Chondrocyte (in vitro differentiated cells): ENCODE measurements at places on chromosomes 1 and 21. TPM values are rescaled to one million over a fixed set of nuclear protein-coding genes. Genes with fewer than 3 reads are reported as not detected.

DNA sequence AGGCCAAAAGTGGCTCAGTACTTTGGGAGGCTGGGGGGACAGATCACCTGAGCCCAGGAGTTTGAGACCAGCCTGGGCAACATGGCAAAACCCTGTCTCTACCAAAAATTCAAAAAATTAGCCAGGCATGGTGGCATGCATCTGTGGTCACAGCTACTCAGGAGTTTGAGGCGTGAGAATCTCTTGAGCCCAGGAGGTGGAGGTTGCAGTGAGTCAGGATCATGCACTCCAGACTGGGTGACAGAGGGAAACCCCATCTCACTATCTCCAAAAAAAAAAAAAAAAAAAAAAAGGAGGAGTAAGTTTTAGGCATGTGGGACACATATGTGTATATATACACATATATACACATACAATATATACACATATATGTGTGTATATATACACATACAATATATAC is 165.3 kb upstream of the DPYD start:
- no peak for DNase-seq
- H3K27ac ChIP-seq = peak overlapping the region; percentile 24
- H3K4me1 ChIP-seq = peaks cover 42% of the 10 kb centered on the region
- no peaks in the 10 kb centered on the region for H3K27me3 ChIP-seq

SPATA1 gene
- total RNA-seq = 1.0 to 2.1 TPM (median 1.1 TPM) in 3 replicates

AMIGO1 gene
- 3.1 to 4.6 TPM (median 4.5 TPM) in 3 replicates for total RNA-seq

LAPTM5 gene
- total RNA-seq = 0.15 to 0.17 TPM in 2 of 3 replicates, not detected in the other

DNA sequence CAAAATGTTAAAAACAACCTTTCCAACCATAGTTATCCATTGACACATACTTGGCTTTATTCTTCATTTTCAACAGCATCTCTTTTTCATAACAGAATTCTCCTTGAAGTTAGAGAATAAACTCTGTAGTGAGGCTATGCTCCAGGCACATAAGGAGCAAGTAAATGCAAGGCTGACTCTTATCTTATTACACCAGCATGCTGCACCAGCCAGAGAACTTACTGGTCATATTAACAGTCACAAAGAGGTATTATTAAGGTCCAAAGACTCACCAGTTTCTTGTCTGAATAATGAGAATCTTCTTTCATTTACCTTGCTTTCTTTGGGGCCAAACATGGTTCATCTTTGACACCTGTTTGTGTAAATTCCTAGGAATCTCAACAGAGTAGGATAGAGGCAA is 71.3 kb upstream of the IVNS1ABP start:
- no peaks in the 10 kb centered on the region for H3K4me1 ChIP-seq
- no peak overlapping the region for H3K27ac ChIP-seq
- DNase-seq = no peak

DTL gene
- total RNA-seq = 3.6 to 24.2 TPM (median 3.8 TPM) in 3 replicates

- peaks cover 18% of the 10 kb centered on the region for H3K27me3 ChIP-seq
- H3K36me3 ChIP-seq = no peaks in the 10 kb centered on the region
- no peak overlapping the region for H3K4me3 ChIP-seq
- no peak for DNase-seq
- no peak overlapping the region for H3K27ac ChIP-seq
- H3K4me1 ChIP-seq = no peaks in the 10 kb centered on the region
These were observed 12.4 kb downstream of the FBXO2 start for GRCh38 chr1:11641776-11642305.

DYNLT5 gene
- not detected in 3 replicates for total RNA-seq

FOXD3 gene
- total RNA-seq = not detected in 3 replicates

GRCh38 chr1:203186446-203187303 is at the start of gene CHI3L1:
CHI3L1 (minus strand) TSS chr1:203186704; CDS start chr1:203186623, 81 bp downstream.
- peaks cover 15% of the 10 kb centered on the region for H3K27me3 ChIP-seq
- no peaks in the 10 kb centered on the region for H3K4me1 ChIP-seq
- no peak for DNase-seq
- no peak within 1 kb of the TSS for H3K4me3 ChIP-seq
- H3K36me3 ChIP-seq = no peaks in the 10 kb centered on the region
- H3K27ac ChIP-seq = no peak within 1 kb of the TSS

DNA sequence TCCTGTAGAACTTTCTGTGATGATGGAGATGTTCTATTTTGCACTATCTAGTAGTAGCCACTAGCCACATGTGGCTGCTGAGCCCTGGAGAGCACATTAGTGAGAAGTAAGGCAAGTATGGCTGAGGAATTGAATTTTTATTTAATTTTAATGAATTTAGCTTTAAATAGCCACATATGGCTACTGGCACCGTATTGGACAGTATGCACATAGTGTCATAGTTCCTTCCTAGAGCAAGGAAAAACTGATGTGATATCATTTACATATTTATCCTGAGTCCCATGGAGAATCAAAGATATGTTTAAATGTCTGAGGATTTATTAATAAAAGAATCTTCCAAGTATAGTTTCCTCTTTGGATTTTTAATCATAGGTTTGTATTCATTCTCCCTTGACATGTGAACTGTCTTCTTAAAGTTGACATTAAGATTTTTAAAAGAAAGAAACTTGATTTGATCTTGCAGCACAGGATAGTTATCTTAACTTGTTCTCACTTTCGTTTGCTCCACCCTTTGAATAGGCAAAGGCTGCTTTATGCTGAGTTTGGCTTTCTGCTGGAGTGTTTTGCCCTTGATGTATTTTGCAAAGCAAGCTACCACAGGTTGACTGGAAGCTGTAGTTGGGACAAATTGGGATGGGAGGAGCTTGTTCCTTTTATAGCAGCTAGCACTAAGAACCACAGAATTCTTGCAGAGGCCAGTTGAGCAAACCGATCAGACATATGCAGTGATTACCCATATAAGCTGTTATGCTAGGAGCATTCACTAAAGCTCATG is 129.7 kb downstream of the VPS13D start:
- no peak overlapping the region for H3K4me3 ChIP-seq
- no peak for DNase-seq
- peaks cover 45% of the 10 kb centered on the region for H3K4me1 ChIP-seq
- H3K36me3 ChIP-seq = peaks cover 37% of the 10 kb centered on the region
- H3K27ac ChIP-seq = no peak overlapping the region

DNA sequence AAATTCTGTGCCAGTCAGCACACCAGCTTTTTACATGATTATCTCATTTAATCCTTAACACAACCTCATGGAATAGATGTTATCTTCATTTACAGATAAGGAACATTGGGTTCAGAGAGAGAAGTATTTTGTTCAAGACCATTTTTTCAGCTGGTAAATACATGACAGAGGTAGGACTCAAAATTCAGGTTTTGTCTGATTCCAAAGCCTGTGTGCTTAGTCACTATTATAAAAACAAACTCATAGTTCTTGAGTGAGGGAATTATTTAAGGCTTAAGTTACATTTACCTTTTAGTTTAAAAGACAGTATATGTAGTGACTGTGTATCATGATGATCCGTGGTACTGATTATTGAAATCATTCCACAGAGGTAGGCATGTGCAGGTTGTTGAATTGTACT is 125.2 kb downstream of the MAGI3 start:
- DNase-seq = no peak
- peaks cover 3% of the 10 kb centered on the region for H3K36me3 ChIP-seq
- peaks cover 23% of the 10 kb centered on the region for H3K4me1 ChIP-seq
- no peak overlapping the region for H3K4me3 ChIP-seq
- no peaks in the 10 kb centered on the region for H3K27me3 ChIP-seq
- H3K27ac ChIP-seq = no peak overlapping the region

DNA sequence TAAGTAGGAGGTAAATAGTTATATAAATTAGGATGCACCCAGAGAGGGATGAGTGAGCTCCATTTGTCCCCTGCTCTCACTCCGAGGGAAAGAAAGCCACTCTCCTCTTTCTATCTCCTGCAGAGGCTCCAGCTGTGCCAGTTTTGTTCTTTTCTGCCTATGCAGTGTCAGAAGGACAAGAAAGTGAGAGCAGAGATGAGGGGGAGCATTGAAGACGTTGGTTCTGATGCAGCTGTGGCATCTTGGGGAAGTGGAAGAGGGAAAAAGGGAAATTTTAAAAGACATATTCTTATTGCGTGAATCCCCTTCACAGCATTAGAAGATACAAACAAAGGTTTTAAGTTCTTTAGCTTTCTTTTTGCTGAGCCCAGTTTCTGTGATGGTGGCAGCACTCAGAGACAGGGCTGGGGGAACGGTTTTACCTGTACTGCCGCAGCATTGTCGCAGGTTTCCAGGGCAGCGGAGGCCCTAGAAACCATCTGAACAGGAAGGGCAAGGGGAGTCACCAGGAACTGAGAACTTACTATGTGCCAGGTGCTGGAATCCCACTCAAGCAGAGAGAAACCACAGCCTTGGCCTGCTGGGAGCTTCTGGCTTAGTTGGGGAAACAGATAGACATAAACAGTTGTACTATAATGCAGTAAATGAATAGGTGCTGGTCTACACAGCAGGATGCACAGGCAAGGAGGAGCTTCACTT is 44.9 kb upstream of the USP24 start:
- H3K4me1 ChIP-seq = peaks cover 4% of the 10 kb centered on the region
- DNase-seq = no peak
- H3K36me3 ChIP-seq = peaks cover 1% of the 10 kb centered on the region
- no peak overlapping the region for H3K27ac ChIP-seq
- H3K27me3 ChIP-seq = peaks cover 4% of the 10 kb centered on the region
- no peak overlapping the region for H3K4me3 ChIP-seq

DNA sequence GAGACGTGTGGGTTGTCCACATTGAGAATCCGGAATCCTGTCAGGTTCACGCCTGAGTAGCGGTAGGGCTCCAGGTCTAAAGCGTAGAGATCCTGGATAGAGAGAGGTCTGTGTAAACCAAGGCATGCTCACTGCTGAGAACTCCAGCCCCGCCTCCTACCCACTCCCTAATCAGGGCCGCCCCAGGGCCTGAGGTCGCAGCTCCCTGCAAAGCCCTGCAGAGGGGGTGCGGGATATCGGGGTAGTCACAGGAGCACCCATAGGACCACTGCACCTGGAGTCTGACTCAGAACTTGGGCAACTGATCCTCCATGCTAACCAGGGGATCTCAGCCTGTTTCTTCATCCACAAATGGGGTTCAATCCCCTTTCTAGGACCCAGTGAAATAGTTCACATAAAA is 174.4 kb downstream of the GRIK3 start:
- H3K4me1 ChIP-seq = no peaks in the 10 kb centered on the region
- peaks cover 19% of the 10 kb centered on the region for H3K27me3 ChIP-seq
- no peaks in the 10 kb centered on the region for H3K36me3 ChIP-seq
- DNase-seq = no peak
- H3K4me3 ChIP-seq = no peak overlapping the region

DNA sequence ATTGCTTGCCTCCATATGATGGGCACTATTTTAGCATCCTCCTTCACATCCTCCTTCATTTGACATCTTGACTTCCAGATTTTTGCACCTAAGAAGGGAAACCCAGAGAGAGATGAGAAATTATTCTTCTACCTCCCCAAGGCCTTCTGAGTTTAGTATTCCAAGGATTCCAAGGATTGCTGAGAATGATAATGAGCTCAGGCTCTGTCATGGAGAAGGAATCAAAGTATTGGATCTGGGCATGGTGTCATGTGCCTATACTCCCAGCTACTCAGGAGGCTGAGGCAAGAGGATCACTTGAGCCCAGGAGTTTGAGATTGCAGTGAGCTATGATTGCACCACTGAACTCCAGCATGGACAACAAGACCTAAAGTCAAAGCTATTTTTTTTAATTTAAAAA is 26.6 kb upstream of the ZNF281 start:
- H3K36me3 ChIP-seq = peaks cover 4% of the 10 kb centered on the region
- DNase-seq = no peak
- peaks cover 29% of the 10 kb centered on the region for H3K4me1 ChIP-seq
- H3K27ac ChIP-seq = no peak overlapping the region
- H3K4me3 ChIP-seq = no peak overlapping the region
- H3K27me3 ChIP-seq = no peaks in the 10 kb centered on the region

DNA sequence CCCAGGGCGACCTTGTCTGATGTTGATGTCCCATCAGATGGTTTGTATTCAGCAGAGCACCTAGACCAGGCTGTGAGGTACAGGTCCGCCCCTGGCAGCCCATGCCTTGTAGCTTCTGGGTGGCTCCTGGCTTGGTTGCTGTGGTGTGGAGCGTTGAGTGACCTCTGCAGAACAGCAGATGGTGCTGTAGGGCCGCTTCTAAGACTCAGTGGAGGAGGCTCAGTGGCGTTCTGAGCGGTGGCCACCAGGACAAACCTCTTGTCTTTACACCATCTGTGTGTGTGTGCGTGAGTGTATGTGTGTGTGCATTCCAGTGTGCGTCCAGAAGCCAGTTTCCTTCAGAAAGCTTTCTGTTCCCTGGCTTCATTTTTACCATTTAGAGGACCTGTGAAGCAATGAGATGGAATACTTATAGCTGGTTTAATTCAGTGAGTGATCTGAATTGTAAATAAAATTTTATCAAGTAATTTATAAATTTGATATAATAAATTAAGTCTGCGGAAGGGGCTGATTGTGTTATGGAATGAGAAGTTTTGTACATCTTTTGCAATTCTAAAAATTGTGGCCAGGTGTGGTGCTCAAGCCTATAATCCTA is 66.1 kb downstream of the ADARB1 start:
- H3K27me3 ChIP-seq = no peaks in the 10 kb centered on the region
- H3K4me1 ChIP-seq = peaks cover 51% of the 10 kb centered on the region
- DNase-seq = no peak
- H3K4me3 ChIP-seq = no peak overlapping the region
- H3K27ac ChIP-seq = no peak overlapping the region

DNA sequence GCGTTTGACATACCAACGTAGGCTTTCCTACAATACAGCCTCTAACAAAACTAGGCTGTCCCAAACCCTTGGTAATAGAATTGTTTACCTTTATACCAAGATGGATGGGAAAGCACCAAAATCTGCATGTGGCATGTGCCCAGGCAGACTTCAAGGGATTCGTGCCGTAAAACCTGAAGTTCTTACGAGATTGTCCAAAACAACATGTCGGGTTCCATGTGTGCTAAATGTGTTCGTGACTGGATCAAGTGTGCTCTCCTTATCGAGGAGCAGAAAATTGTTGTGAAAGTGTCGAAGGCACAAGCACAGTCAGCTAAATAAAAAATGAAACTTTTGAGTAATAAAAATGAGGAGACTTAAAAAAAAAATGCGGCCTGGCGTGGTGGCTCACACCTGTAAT is 5.1 kb downstream of the RPS27 start:
- H3K4me3 ChIP-seq = no peak overlapping the region
- no peak for DNase-seq
- H3K27ac ChIP-seq = peak overlapping the region; percentile 51
- H3K27me3 ChIP-seq = no peaks in the 10 kb centered on the region

GRCh38 chr1:48757363-48757762 is 19.3 kb downstream of the BEND5 start:
- no peaks in the 10 kb centered on the region for H3K4me1 ChIP-seq
- peaks cover 10% of the 10 kb centered on the region for H3K36me3 ChIP-seq
- H3K4me3 ChIP-seq = no peak overlapping the region
- no peak for DNase-seq
- no peak overlapping the region for H3K27ac ChIP-seq
- no peaks in the 10 kb centered on the region for H3K27me3 ChIP-seq

EXOC8 gene
- total RNA-seq = 13.2 to 15.6 TPM (median 13.8 TPM) in 3 replicates

- no peak for DNase-seq
- H3K27ac ChIP-seq = no peak overlapping the region
- peaks cover 19% of the 10 kb centered on the region for H3K4me1 ChIP-seq
- H3K4me3 ChIP-seq = no peak overlapping the region
- peaks cover 10% of the 10 kb centered on the region for H3K27me3 ChIP-seq
- H3K36me3 ChIP-seq = no peaks in the 10 kb centered on the region
These were observed 360.8 kb downstream of the GPATCH2 start for GRCh38 chr1:217270101-217270500.

- no peak overlapping the region for H3K27ac ChIP-seq
- DNase-seq = no peak
- peaks cover 40% of the 10 kb centered on the region for H3K27me3 ChIP-seq
- H3K4me1 ChIP-seq = peaks cover 33% of the 10 kb centered on the region
- no peak overlapping the region for H3K4me3 ChIP-seq
These were observed 41.2 kb upstream of the RAB4A start for GRCh38 chr1:229229721-229230139.

GRCh38 chr1:9275567-9276034 is 17.1 kb upstream of the SPSB1 start:
- peaks cover 44% of the 10 kb centered on the region for H3K4me1 ChIP-seq
- peaks cover 2% of the 10 kb centered on the region for H3K36me3 ChIP-seq
- peak overlapping the region; percentile 28 for H3K27ac ChIP-seq

PLEKHN1 gene
- 0.17 to 0.73 TPM (median 0.38 TPM) in 3 replicates for total RNA-seq
